AG04449 (cell line): ENCODE measurements at places on chromosomes 5 and 9.

DNA sequence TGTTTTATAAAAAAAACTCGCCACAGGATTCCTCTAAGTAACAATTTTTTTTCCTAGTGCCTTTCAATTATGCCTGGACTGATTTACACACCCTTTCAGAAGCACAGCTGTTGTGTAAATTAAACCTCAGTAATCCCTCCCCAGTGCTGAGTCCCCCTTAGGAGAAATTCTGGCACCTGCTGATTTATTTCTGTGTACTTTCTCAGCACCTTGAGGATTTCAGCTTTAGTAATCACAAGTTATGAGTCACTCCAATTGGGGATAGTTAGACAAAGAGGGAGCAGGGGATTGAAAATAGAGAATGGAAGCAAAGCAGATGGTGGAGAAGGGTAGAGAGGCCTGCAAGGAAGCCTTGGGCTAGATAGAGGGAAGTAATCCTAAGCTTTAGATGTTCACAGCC is 171.7 kb downstream of the TTLL11 start:
- no peak for DNase-seq

GRCh38 chr5:172911976-172912375 is 47.2 kb upstream of the RPL26L1 start:
- no peak for DNase-seq

- DNase-seq, result no peak
These were observed 19.0 kb downstream of the STOM start for GRCh38 chr9:121350993-121351561.

DNA sequence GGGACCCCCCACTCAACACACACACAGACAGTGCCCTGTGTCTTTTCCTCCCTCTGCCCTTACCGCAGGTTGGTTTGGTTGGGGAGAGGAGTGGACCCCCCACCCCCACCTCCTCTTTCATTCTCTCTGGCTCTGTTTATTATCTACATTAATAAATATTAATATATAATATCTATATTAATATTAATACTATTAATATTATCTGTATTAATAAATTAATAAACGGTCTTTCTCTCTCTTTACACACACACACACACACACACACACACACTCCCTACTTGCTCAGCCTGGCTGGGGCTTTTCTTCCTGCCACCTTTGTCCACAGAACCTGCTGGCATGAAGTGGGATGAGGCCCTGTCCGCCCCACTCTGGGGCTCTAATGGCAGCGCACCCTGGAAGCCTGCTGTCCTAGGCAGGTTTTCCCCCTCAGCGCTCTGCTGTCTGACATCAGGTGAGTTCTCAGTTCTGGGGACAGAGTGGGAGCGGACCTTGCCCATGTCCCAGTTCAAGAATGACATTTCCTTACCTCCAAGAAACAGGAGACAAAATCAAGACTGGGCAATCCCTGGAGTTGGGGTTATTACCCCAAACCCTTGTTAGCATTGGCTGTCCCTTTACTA is 10.5 kb upstream of the SMIM32 start:
- DNase-seq, result no peak

DNA sequence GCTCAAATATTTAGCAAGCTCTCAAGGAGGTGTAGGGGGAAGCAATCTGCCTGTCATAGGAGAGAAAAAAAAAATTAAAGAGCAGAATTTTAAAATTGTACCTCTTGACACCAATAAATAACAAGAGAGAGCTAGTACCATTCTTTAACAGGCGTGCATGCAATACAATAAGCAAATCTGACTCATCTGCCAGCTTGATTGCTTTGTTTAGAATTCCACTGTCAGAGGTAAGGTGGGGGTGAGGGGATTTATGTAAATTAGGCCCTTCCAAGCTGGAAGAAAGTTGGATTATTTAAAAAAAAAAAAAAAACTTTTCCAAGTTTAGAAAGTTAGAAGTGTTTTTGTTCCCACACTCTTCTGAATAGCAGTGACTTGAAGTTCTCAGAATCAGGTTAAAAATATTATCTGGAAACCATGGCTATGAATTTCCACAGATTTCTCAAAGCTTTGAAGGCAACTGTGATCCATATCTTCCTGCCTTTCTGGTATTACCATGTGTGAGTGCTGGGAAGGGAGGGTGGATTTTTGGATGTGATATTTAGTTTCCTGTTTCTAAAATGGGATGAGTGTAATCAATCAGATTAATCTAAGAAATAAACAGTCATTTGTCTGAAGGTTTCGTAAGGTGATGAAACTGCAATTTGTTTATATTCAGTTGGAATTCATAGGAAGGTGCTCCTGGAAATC is 477.5 kb downstream of the TLE4 start:
- no peak for DNase-seq

DNA sequence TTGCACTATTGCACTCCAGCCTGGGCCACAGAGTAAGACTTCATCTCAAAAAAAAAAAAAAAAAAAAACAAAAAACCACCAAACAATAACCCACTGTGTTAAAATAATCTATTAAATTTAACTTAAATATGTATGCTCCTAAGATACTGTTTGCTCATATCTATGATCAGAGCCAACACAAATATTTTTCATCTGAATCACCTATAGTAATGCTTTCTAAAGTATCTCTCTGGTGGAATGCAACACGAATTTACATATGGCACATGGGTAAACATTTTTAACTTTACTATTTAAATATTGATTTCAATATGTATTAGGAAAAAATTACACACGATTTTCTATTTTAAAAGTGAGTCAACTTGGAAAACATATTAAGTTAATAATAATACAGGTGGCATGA is 196.4 kb downstream of the RFX3 start:
- DNase-seq, result no peak

- DNase-seq, result no peak
These were observed 118.4 kb upstream of the PRSS3 start for GRCh38 chr9:33676746-33677505.

DNA sequence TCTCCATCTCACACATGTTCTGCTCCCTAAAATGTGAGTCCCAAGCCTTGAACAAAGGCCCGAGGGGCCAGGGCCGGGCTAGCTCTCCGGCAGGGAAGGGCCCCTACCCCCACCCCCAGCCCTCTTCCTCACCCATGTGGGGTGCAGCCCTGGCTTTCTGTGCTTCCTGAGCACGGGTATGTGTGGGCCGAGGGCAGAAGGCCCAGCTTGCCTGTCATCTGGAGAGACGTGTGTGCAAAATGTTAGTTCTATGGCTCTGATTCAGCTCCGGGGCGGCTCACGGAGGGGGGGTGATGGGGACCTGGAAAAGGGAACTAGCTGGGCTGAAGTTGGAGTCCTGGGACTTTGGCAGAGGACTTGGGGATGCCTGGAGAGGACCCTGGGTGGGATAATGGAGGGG is 90.3 kb upstream of the ARAP3 start:
- no peak for DNase-seq

- no peak for DNase-seq
These were observed 160.9 kb downstream of the CEP120 start for GRCh38 chr5:123262216-123262823.

DNA sequence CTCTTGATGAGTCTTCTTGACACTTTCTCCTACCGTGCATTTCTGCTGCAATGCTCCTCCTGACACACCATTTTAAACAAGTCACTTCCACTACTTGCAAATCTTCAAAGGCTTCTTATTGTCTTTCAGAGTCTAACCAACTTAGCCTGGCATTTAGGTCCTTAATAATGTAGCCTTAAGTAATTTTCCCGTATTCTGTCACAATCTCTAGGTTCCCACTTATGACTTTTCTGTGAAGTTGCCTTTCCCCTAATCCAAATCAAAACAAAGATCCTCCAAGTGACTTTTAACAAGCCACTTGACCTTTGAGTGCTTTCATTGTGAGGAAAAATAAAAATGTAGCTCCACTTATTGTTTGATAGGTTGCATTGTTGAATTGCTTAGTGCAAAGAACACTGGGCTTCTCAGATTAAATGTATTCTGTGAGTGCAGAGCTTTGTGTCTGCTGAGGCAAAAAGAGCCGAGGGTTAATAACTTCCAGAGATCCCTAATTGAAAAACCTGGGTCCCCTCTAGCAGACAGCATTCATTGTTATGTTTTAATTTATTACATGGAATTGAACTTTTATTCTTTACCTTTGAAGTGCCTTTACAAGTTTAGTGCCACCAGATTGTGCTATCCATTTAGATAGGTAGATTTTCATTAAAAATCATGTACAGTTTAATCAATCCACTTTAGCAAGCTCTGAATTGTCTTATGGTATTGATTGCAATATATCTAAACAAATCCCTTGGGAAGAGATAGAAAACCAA is 341.7 kb upstream of the TYRP1 start:
- no peak for DNase-seq
